ENCODE measurements at places on chromosomes 2 and 18.

- no peak for DNase-seq
Measured at GRCh38 chr2:134073023-134073422, 180.8 kb upstream of the MGAT5 start.

- no peak for DNase-seq
Measured at GRCh38 chr2:214471382-214471781, 60.5 kb downstream of the VWC2L start.

GRCh38 chr2:78585871-78586270 lies 439.6 kb upstream of the REG3G start:
- DNase-seq = no peak

- no peak for DNase-seq
Measured at GRCh38 chr2:107148496-107148895, 262.5 kb upstream of the ST6GAL2 start.

DNA sequence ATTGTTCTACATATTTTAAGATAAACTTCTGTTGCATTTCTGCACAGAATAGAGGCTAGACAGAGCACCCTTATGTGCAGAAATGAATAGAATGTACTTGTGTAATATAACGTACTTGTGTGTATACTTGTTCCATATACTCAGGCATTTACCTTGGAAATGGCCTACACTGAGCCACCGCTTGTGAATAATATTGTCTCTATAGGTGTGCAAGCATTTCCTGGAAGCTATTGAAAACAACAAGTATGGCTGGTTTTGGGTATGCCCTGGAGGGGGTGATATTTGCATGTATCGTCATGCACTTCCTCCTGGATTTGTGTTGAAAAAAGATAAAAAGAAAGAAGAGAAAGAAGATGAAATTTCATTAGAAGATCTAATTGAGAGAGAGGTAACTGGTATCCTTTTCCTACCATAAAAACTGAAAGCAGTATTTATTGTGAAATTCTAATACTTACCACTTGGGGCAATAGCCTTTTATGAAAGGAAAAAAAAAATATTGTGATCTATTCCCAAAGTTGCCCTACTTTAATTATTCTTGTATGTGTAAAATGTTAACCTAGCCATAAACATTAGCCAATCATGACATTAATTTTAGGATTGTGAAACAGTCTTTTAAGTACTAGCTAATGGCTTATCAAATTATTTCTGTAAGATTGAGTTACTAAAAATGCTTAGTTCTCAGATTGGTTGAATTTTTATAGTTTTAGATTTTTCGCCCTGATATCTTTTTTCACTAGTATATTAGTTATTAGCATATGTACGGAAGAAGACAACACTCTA lies 18.0 kb downstream of the ZC3H15 start:
- peak; percentile 13 for DNase-seq

DNA sequence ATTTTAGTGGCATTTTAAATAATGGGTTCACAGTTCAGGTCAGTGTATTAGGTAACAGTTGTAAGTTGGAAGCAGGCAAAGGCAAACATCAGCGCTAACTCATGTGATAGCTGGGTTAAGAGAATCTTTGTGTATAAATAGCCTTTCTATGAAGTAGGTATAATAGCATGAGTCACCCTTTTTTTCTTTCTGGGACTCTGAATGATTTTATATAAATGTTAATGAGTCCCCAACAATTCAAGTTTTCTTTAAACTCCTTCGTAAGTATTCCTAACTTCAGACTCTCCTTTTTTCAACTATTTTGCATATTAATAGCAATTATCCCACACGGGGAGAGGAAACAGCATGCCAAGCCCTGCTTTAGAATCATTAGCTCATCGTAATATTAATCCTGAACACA lies 384.3 kb downstream of the PIK3C3 start:
- DNase-seq = no peak

DNA sequence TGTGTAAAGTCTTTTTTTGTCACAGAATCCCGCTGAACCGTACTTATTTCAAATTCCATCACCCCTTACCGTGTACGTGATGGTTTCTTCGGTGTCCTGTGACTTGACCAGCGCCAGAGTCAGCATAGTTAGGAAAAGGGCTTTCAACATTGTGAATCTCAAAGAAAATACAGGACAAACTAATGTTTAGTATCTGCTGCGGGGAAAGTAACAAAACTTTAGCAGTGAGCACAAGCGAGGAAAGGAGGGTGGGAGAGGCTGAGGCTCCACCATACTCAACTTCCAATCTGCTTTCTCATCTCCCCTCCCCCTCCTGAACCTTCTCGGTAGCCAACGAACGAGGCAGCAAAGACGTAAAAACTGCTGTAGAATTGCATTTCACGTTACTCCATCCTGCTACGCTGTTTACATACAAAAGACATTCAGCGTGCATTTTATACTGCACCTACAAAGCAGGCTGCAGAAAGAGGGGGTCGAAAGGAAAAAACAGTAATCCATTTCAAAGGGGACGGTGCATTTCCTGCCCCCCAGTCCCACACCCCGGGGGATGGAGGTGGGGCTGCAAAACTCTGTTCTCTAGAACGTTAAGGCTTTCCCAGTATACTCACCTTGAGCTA lies 1.2 kb downstream of the EFEMP1 start:
- DNase-seq = no peak

- no peak for DNase-seq
Measured at GRCh38 chr2:158255257-158255656, 153.6 kb downstream of the UPP2 start.

- peak; percentile 90 for DNase-seq
Measured at GRCh38 chr18:79484661-79485621, 89.2 kb downstream of the NFATC1 start.

GRCh38 chr2:48504647-48505327 lies 25.2 kb upstream of the STON1 start:
- DNase-seq = peak; percentile 33

GRCh38 chr2:150109028-150109427 lies 378.4 kb downstream of the RND3 start:
- no peak for DNase-seq

GRCh38 chr2:45577441-45577840 lies 33.6 kb downstream of the SRBD1 start:
- no peak for DNase-seq

GRCh38 chr18:42792731-42793130 lies 322.8 kb downstream of the RIT2 start:
- no peak for DNase-seq

DNA sequence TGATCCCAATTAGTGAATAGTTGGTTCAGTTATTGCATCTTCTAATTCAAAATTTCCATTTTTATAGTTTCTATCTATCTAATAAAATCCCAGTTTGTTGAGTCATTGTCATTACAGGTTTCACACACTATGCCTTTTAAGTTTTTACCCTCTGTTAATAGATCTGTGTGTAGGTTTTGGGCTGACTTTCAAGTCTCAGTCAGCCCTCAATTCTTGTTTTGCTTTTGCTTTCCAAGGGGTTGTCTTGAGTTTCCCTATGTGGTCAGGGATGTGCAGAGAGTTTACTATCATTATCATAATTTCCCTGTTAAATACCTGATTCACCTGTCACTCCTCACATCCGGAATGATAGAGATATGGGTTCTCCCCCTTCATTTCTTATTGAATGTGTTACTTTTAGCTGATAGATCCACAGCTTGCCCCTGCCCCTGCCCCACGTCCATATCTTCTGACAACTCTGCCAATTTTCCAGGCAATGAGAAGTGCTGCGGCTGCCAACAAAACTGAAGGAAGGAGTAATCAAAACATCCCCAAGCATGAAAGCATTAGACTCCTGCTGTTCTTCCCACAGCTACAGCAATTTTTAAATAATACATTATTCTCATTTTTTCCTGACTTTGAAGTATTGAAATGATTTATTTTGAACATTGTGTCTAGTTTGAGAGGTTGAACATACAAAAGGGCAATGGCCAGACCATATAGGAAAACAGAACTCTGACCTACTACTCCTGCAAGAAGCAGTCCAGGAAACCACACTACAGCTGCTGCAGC lies 1064.8 kb downstream of the SUCLG1 start:
- DNase-seq = no peak
